ENCODE measurements at places on chromosomes 6 and 20.

GRCh38 chr20:64160526-64161355 lies 3.5 kb upstream of the MYT1 start:
- DNase-seq = no peak

GRCh38 chr6:16412982-16413381 lies 174.6 kb downstream of the GMPR start:
- no peak for DNase-seq

DNA sequence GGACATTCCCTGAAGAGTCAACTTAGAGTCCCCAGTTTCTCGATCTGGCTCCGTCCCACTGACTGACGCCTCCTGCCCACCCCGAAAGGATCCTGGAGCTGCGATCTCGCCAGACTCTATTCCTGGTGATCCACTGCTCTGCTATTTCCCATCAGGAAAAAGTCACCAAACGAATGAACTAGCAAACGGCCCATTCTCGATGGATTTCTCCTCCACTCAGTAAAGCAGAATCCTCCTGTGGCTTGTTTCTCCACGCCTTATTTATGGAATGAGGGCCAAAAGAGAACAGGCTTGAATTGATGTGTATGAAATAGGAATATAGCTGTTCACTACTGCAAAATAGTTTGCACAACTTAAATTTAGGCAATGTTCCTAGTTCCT lies 5.4 kb downstream of the NKX2-4 start:
- no peak for DNase-seq

DNA sequence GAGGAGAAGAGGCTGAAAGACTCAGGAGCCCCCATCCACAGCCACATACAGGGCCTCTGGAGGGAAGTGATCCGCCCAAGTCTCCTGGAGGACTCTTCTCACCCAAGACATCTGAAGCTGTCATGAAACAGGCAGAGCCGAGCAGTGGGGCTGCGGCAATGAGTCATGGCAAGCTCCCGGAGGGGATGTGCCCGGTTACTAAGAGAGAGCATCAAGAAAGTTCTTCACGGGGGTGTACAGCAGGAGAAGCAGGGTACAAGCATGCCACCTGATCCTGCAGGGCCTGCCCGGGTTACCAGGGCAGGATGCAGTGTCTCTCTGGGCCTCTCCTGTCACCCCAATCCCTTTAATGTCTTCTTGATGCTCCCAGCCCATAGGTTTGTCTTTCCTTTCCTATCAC lies 21.1 kb downstream of the TRIM26 start:
- no peak for DNase-seq

DNA sequence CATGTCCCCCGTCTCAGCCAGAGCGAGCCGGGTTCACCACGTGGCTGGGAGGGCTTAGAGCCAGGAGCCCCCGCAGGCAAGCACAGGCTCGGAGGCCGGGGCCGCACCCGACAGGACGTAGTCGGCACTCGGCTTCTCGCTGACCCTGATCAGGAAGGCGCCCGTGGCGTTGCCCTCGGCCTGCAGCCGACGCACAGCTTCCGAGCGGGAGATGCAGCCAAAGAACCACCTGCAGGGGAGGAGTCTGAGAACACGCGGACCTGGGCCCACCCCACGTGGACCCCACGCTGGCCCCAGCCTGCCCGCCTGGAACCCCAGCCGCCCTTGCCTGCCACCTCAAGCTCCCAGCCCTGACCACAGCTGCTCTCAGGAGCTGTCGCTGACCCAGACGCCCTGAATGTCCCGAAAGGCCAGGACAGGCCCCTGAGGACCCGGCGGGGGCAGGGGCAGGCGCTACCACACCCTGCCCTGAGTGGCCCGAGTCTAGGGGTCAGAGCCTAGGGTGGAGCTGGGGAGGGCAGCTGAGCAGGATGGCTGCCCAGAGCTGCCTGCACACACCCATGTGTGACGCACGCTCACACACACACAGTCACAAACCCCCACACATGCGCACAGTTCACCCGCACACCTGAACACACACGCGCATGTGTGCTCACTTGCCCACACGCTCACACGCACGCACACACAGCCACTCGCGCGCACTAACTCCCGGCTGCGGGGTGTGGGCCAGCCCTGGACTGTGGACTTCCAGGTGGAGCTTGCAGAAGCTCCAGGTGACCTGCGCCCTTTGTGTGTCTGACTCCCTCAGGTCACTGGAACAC lies 2.1 kb downstream of the PTK6 start:
- DNase-seq = no peak

GRCh38 chr6:162262466-162263196 lies 464.9 kb downstream of the PRKN start:
- DNase-seq = no peak

DNA sequence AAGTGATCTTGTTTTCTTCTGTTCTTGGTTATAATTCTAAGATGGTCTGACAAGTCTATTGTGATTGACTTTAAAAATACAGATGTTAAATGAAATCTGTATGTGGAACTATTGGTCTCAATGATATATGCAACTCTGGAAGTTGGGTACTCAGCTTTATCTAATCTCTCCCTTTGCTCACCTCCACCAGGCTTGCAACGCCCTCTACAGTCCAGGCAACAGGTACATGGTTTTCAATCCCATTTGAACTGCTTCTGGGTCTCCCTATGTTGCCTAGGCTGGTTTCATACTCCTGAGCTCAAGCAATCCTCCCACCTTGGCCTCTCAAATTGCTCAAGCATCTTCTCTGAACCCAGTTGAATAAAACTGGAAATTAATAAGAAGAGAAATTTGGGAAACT lies 25.6 kb upstream of the HLA-DQB1 start:
- DNase-seq = no peak

GRCh38 chr20:34260208-34260942 lies 19.2 kb downstream of the ASIP start:
- DNase-seq = no peak

DNA sequence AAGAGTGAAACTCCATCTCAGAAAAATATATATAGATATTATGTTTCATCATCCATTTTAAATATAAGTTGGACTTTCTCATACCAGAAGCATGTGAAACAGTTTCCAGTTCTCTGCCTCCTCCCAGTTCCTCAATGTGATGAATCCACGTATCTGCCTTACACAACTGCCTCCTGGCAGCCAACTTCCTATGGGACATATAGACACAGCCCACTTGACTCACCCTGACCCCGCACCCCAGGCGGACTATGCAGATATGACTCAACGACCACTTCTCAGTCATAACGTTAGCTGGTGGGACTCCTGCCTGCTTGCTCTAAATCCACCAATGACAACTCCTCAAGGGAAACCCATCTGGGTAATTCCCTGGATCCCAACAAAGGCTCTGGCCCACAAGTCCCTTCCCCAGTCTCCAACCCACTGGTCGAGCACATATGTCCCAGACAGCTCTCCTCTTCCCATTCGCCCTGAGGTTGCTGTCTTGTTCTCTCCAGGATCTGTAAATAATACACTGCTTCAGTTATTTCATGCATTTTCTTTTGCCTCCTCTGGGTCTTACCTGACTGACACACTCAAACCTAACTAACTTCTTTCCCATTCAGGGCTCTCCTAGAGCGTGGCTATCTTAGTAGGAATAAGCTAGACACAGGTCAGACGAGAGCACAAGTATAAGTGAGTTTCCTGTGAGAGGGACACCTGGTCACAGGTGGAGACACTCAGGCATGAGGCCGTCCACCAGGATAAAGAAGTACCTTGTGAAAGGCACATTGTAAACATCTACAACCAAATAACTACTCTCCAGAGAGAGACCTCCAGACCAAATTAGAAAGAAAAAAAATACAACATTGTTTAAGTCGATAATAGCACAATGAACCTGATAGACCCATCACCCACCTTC lies 548.5 kb downstream of the CD83 start:
- no peak for DNase-seq

- no peak for DNase-seq
These were observed 47.6 kb upstream of the RBM24 start for GRCh38 chr6:17233531-17233930.

DNA sequence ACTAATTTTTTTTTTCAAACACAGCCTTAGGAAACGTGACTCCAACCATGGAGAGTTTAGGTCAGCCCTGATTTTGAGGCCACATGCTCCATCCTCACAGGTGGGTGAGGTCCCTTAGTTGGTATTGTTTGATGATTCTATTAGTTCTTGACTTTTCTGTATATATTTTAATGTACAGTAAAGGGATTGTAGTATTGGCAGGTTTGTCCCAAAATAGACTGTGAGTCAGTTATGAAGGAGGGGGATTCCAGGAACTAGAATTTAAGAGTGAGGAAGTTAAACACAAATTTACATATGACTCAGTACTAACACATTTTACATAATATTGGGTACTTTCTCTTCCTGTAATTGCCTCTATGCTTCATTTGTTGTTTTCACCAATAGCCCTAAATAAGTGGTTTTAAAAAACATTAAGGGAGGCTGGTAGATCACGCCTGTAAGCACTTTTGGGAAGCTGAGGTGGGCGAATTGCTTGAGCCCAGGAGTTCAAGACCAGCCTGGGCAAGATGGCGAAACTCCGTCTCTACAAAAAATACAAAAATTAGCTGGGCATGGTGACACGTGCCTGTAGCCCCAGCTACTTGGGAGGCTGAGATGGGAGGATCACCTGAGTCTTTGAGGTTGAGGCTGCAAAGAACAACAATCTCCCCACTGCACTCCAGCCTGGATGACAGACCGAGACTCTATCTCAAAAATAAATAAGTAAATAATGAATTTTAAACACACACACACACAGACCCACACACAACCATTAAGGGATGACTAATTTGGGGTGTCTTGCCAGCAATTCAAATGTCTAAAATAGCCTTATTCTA lies 81.8 kb downstream of the SGK1 start:
- no peak for DNase-seq

- DNase-seq = no peak
These were observed 55.0 kb upstream of the PHACTR1 start for GRCh38 chr6:12661432-12662089.

DNA sequence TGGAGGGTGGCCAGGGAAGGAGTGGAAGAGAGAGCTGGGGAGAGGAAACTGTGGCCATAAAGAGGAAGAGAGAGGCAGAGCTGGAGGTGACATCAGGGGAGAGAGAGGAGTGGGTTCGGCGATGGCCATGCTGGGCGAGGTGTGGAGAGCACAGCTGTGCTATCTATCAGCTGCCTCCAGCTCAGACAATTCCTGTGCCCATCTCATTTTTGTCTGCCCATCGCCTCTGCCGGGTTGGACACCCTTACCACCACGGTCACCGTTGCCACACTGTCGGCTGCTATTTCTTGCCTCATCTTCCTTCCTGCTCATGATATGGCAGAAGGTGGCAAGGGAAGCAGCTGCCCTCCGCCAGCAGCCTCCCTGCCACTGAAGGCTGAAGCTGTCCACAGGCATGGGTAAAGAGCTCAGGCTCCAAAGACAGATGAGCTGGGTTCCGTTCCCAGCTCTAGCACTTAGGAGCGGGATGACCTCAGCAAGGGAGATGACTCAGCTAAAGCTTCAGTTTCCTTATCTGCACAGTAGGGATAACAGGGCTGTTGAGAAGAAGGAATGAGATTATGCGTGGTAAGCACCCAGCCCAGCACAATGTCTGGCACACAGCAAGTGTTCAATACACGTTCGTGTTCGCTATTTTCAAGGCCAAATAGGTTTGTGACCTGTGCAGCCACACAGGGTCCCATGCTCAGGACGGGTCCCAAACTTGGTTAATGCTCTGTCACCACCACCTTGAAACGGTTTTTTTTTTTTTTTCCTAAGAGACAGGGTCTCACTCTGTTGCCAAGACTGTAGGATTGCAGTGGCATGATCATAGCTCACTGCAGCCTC lies 21.9 kb upstream of the TAF8 start:
- no peak for DNase-seq

GRCh38 chr6:1780251-1780867 lies 170.6 kb downstream of the FOXC1 start:
- no peak for DNase-seq

GRCh38 chr6:116111552-116112528 lies 11.2 kb downstream of the NT5DC1 start:
- no peak for DNase-seq

- no peak for DNase-seq
These were observed 32.0 kb downstream of the ARHGAP40 start for GRCh38 chr20:38633577-38634093.

GRCh38 chr6:36504181-36504580 lies 43.1 kb downstream of the STK38 start:
- no peak for DNase-seq

DNA sequence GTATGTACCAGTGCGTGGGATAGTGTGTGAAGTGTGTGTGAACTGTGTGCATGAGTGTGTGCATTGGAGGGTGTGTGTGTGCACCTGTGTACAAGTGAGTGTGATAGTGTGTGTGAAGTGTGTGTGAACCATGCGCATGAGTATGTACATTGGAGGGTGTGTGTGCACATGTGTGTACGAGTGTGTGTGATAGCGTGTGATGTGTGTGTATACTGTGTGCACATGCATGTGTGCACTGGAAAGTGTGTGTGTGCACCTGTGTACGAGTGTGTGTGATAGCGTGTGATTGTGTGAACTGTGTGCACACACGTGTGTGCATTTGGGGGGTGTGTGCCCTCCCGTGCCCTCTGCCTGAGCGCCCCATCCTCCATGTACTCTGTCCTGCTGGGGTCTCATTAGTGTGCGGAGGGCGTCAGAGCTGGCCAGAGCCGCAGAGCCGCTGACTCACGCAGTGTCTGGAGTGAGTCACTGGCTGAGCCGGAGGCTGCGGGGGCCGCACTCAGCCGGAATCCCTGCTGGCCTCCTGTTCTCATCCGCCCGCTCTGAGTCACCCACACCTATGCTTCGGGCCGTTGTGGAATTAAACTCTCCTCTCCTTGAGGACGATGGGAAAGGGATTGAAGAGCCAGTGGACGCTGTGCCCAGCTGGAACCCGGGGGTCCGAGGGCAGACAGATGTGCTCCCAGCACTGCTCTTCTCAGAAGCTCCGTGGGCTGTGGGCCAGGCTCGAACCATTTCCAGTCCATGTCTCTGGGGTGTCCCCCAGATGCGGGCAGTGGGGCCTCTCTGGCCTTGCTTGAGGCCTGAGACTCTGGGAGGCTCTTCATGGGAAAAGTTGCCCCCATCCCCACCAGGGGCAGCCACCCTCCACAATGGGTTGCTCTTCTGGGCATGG lies 27.3 kb upstream of the STX16 start:
- no peak for DNase-seq

DNA sequence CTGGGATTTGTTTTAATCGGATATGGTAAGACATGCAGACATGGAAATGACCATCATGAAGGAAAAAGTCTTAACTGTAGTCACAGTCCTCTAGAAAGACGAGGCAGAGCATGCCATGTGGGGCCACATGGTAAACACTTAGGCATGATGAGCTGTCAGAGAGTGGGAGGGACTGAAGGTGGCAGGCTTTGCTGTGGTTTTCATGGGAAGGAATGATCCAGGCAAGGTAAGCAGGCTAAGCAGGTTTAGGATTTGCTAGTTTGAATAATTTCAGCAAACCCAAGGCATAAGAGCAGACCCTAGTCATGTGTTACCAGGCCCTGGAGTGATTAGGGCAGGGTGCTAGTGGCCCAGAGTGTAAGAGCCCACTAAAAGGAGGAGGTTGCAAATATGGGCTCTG lies 47.2 kb upstream of the STMND1 start:
- no peak for DNase-seq

DNA sequence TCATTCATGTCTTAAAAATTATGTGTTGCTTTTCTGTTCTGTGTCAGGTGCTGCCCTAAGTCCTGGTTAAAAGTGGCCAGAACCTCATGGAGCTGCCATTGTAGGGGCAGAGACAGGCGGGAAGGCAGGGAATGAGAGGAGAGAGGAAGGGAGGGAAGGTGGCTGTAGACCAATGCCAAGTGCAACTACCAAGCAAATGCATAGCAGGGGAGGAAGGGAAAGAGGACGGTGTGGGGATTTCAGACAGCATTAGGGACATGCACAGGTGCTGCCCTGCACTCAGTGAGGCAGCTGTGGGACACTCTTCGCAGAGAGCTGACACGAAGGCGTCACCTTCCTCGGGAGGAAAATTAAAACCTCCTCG lies 21.0 kb downstream of the GGTLC1 start:
- DNase-seq = no peak

All from sciatic nerve (tissue), 2 donors.